Sigmoid colon (tissue), 7 donors: ENCODE measurements at places on chromosomes 11 and 22. TPM values are rescaled to one million over a fixed set of nuclear protein-coding genes. Genes with fewer than 3 reads are reported as not detected.
A peak's percentile ranks its signal among the peaks of the same experiment; 100 is the strongest.

DNA sequence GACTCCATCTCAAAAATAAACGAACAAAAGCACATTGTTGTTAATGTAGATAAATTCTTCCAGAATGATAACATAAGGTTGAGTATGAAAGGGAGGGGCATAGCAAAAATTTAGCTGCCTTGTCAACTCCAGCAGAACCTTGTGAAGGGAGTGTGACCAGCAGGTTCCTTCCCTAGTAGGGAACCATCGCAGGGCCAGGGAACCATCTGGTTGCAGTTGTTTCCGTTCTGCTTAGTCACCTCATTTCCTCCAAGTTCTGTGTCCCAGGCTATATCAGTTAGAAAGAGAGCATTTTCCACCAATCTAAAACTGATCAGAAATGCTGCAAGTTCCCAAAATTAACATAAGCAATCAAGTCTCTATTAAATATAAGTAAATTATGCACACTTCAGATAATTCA lies 126.7 kb upstream of the BLID start:
- no peak for DNase-seq

DNA sequence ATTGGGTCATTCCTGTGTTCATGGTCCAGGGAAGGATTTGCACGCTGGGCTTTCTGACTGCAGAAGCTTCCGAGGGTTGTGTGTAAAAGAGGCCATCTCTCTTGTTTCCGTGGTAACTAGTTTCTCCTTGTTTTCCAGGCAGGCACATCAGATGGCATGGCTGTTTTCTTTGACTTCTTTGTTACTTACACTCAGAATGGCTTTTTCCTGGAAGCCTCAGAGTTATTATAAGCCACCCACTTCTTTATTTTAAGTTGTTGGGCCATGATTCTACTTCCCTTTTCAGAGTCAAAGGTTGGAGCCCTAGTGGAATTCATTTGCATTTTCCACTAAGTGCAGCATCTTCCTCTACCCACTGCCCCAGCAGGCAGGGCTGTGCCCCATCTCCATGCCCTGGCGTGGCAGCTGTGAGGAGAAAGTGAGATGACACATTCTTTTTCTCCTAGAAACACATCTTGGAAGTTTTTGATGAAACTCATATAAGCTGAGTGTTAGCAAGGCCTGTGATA lies 94.9 kb downstream of the PRR5L start:
- DNase-seq = no peak

GRCh38 chr11:120517801-120518291 lies 6.3 kb downstream of the GRIK4 start:
- DNase-seq = peak; percentile 64

DNA sequence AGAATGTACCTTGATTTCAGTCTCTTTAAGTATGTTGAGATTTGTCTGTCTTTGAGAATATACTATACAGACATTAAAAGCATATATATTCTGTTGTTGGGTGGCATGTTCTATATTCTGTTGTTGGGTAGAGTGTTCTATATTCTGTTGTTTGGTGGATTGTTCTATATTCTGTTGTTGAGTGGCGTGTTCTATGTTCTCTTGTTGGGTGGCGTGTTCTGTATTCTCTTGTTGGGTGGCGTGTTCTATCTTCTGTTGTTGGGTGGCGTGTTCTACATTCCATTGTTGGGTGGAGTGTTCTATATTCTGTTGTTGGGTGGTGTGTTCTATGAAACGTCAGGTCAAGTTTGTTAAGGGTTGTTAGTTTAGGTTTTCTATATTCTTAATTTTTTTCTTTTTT lies 27.1 kb upstream of the CTTN start:
- DNase-seq = no peak

DNA sequence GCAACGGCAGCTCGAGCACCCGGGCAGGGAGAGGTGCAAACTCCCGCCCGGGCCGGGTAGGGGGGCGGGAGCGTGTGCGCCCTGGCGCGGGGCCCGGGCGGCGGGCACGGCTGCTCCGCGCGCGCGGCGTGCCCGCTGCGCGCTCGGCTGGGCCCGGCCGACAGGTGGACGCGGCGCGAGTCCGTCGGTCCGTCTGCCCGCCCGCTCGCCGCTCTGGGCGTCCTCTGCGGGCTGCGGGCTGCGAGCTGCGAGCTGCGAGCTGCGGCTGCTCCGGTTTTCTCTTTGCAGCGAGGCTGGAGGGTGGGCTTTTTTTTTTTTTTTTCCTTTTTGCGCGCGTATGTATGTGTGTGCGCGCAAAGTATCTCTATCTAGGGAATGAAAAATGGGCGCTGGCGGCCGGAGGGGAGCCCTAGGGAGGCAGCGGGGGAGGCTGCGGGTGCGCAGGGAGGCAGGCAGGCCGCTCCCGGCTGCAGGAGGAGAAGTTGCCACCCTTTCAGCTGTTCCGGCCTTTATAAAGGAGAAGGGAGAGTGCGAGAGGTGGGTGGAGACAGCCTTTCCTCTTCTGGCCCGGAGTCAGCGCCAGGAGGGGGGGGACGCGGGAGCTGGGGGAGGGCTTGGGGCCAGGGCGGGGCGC lies at the start of gene PDGFB:
Gene PDGFB (minus strand): TSS at position 487 of the 634 bp plus-strand sequence. CDS start 1,019 bp downstream, outside the sequence.
- DNase-seq = no peak

DNA sequence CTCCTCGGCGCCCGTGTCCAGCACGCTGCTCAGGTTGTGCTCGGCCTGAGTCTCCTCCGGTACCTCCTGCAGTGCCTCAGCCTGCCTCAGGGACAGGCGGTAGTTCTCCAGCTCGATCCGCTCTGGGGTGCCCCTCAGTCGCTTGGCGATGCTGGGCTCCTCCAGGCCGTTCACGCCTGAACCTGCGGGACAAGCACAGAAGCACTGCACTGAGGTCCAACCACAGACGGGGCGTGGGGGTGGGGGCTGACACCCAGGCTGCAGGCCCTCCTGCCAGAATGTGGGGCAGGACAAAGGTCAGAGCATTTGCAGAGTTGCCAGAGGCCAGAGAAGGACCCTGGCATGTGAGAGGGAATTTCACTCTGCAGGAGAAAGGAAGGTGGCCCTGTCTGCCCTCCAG lies 67.6 kb upstream of the BID start:
- DNase-seq = no peak

GRCh38 chr11:64086258-64087123 lies 50.8 kb downstream of the FLRT1 start:
- peak; percentile 88 for DNase-seq

GRCh38 chr22:19710769-19711106 lies 3.6 kb upstream of the SEPTIN5 start:
- no peak for DNase-seq

- no peak for DNase-seq
Measured at GRCh38 chr11:62922189-62922589, 1.0 kb upstream of the CHRM1 start.

GRCh38 chr11:119764108-119764868 lies 35.3 kb upstream of the NECTIN1 start:
- no peak for DNase-seq

GRCh38 chr11:75158696-75159150 lies 7.8 kb downstream of the SLCO2B1 start:
- DNase-seq = no peak

DNA sequence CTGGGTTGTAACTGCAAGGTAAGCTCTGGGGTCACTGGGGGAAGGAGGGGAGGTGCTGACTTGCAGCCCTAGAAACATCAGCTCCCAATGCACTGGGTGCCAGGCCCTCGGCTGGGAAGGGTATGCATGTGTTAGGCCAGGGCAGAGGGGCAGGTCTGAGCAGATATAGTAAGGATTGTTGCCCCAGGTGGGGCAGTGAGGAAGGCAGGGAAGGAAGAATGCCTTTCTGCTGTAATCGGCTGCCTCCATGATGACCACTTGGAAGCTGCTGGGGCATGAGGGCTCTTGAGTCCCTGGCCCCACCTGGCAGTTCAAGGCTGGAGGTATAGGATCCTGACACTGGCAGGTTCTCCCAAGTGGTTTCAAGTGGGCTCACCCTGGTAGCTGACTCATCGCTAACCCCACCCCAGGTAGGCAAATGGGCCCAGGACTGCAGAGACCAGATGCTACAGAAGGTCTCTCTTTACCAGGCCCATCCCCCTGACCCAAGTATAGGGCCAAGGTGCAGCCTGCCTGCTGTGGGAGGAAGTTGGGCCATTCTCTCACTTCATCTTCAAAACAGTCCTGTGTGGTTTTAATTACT lies 56.7 kb downstream of the TIMP3 start:
- DNase-seq = no peak

GRCh38 chr22:25900880-25901279 lies 158.9 kb downstream of the MYO18B start:
- DNase-seq = no peak

- DNase-seq = no peak
Measured at GRCh38 chr11:67584881-67585873, 1.6 kb downstream of the GSTP1 start.

- DNase-seq = peak; percentile 85
Measured at GRCh38 chr22:27134315-27134701, 476.9 kb downstream of the MIAT start.

GRCh38 chr11:2704896-2705606 lies 5.3 kb upstream of the KCNQ1OT1 start:
- peak; percentile 61 for DNase-seq

- DNase-seq = no peak
Measured at GRCh38 chr11:129721685-129722084, 94.0 kb upstream of the TMEM45B start.

The OMP gene
- total RNA-seq = not detected

The CYP2D6 gene
- total RNA-seq = not detected

The NRIP3 gene
- total RNA-seq = 2.3 TPM

The HTR3A gene
- 1.1 TPM for total RNA-seq

The PNPLA3 gene
- total RNA-seq = not detected

The MRGPRE gene
- total RNA-seq = not detected

The SWAP70 gene
- total RNA-seq = 27.1 TPM

The OR5B21 gene
- total RNA-seq = 0.83 TPM

The LAYN gene
- 48.5 TPM for total RNA-seq

The HEPHL1 gene
- total RNA-seq = not detected

The DNAJC24 gene
- total RNA-seq = 15.8 TPM
